ENCODE measurements at places on chromosomes 13 and 19.

GRCh38 chr19:3176715-3177501 is 1.7 kb upstream of the S1PR4 start:
- peak; percentile 55 for DNase-seq

GRCh38 chr13:21885714-21886224 is 214.9 kb downstream of the FGF9 start:
- no peak for DNase-seq

GRCh38 chr19:1606138-1606651 is 933 bp upstream of the UQCR11 start:
- DNase-seq = no peak

DNA sequence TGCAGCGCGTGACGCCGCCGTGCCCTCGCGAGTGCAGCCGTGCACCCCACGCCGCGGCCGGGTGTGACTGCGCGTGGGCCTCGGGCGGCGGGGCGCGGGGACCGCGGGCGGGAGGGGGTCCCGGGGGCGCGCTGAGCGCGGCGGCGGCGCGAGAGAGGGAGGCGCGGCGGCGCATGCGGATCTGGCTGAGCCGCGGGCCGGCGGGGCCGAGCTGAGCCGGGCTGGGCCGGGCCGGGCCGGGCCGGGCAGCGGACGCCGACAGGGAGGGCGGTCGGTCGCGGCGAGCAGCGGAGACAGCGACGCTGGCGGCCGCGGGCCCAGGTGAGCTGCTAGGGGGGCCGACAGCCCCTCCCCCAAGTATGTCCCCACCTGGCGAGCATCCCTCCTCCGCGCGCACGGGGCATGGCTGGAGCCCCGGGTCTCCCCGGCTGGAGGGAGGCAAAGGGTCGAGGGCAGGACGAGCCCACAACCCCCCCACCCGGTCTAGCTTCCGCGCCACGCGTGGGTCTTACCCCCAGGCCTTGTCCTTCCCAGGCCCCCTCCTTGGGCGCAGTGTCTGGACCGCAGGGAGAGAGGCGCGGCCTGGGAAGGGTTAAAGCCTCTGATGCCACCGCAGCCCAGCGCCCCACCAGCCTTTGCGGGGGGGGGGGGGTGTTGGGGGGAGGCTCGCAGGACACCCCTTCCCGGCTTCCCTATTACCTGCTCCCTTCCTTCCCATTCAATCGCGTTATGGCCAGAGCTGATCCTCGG is at the start of gene SPTBN4:
Gene SPTBN4, plus strand, starts transcription at position 17 of the 750 bp plus-strand sequence. CDS start 5,621 bp downstream, outside the sequence.
- DNase-seq = no peak

- DNase-seq = no peak
Measured at GRCh38 chr13:46097015-46097414, 7.8 kb downstream of the CPB2 start.

- DNase-seq = no peak
Measured at GRCh38 chr19:6023085-6023682, 45.2 kb upstream of the RANBP3 start.

DNA sequence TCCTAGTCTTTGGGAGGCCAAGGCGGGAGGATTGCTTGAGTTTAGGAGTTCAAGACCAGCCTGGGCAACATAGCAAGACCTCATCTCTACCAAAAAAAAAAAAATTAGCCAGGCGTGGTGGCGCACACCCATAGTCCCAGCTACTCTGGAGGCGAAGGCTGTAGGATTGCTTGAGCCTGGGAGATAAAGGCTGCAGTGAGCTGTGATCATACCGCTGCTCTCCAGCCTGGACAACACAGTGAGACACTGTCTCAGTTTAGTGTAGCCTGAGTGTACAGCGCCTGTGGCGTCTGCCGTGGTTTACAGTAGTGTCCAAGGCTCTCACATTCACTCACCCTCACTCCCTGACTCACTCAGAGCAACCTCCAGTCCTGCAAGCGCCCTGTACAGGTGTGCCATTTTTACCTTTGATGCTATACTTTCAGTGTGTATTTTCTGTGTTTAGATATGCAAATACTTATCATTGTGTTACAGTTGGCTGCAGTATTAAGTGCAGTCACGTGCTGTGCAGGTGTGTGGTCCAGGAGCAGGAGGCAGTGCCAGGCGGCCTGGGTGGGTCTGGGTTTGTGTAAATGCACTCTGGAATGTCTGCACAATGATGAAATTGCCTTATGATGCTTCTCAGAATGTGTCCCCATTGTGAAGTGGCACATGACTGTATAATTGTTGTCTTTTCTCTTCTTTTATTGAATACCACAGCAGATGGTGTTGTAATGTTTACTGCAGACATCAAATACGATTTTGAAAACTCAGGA is 36.1 kb upstream of the DCUN1D2 start:
- no peak for DNase-seq

DNA sequence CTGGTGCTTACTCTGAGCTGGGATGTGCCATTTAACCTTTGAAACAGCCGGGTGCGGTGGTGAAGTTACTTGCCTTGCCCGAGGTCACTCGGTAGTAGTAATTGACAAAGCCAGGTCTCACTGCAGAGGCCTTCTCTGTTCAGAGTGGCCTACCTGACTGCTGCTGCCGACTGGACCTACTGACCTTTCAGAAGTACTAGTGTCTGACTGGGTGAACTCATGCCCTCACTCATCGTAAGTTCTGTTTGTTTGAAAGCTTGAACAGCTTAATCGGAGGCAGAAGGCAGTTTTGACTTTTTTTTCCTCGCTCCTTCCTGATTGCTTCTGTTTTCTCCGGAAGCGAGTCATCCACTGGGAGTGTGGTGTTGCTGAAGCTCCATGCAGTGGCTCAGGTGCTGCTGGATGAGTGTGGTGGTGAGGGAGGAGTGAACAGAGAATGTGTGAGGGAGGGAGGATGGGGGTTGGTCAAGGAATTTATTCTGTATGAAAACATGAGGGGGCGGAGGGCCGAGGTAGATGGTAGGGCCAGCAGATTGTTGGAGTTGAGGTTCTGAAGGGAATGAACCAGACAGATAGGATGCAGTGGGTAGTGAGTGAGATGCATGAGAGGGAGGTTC is 2.7 kb downstream of the SPINT2 start:
- DNase-seq = no peak

All from stimulated activated CD8-positive, alpha-beta memory T cell treated with anti-CD3 and anti-CD28 coated beads, Interleukin-2, amount 100 ng/mL, for 1 hour (primary cell).